Stimulated activated CD8-positive, alpha-beta memory T cell treated with anti-CD3 and anti-CD28 coated beads, Interleukin-7, amount 100 ng/mL, for 24 hours (primary cell): ENCODE measurements at places on chromosomes 2 and 18.
A peak's percentile ranks its signal among the peaks of the same experiment; 100 is the strongest.

DNA sequence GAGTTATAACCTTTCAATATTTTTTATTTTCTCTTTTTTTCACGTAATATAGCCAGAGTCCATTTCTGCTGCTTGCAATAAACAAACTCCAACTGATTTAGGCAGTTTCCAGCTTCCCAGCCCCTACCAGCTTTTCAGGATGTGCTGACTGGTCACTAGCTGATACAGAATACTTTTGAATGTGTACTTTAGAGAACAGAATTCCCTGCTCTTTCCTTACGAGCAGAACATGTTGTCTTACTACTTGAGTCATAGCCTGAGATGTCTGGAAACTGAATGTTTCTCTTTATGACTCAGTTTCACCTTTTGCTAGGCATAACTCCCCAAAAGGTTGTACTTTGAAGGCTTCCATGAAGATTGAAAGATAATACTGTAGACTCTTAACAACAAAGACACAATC, 44.5 kb upstream of the KCNE4 start:
- DNase-seq = no peak

DNA sequence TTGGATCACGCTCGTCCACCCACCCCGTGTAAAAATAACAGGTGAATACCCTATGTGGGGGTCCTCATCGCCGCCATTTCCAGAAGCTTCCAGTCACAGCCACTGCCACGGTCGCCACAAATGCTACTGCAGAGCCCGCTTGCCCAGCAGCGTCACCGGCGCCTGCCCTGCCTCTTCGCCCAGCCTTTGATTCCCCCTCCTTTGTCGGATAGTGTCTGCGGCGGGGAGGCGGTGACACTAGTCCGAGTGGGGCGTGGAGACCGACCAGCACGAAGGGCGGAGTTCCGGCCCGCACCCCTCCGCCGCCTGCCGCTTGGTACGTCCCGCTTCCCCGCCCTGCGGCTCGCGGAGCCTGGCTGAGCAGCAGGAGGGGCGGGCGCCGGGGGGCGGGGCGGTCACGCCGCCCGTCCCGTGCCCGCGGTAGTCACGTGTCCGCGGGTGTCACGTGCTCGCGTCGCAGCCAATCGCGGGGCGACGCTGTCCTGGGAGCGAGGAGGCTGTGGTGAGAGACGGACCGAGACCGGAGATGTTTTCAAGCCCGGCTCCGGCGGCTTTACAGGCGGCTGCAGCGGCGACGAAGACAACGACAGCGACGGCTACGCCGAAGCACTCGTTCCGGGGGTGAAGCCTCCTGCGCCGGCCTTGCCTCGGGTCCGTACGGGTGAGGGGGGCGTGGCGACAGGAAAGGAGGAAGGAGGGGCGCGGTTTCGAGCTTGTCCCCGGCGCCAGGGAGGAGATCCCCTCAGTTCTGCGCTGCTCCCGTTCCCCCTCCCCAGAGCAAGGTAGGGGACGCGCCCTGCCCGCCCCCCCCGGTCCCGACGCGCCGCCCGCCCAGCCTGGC, at the start of gene ANKRD12:
ANKRD12 (plus strand) TSS at position 467 of the 841 bp plus-strand sequence. CDS start 45,652 bp downstream, outside the sequence.
- peak; percentile 96 for DNase-seq

GRCh38 chr18:49082714-49083688, 132.2 kb upstream of the SMAD7 start:
- no peak for DNase-seq

DNA sequence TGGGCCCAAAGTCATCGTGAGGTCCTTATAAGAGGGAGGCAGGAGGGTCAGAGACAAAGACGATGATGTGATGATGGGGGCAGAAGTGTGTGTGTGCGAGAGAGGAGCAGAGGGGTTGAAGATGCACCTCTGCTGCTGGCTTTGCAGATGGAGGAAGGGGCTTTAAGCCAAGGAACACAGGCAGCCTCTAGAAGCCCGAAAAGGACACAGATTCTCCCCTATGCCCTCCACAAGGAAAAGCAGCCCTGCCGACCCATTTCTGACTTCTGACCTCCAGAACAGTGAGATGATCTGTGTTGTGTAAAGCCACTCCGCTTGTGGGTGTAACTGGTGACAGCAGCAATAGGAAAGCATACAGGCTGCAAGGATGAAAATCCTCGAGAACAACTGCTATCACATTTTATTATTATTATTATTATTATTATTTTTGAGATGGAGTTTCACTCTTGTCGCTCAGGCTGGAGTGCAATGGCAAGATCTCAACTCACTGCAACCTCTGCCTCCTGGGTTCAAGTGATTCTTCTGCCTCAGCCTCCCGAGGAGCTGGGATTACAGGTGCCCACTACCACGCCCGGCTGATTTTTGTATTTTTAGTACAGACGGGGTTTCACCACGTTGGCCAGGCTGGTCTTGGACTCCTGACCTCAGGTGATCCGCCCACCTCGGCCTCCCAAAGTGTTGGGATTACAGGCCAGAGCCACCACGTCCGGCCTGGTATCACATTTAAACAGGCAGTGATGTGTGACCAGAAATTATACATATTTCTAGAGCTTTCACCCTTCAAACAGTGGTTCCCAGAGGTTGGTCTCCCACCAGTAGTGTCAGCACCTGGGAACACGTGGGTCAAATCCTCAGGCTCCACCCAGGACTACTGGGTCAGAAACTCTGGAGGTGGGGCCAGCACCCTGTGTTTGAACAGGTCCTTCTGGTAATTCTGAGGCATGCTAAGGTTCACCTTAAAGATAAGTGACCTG, 170.5 kb downstream of the TGIF1 start:
- DNase-seq = no peak

DNA sequence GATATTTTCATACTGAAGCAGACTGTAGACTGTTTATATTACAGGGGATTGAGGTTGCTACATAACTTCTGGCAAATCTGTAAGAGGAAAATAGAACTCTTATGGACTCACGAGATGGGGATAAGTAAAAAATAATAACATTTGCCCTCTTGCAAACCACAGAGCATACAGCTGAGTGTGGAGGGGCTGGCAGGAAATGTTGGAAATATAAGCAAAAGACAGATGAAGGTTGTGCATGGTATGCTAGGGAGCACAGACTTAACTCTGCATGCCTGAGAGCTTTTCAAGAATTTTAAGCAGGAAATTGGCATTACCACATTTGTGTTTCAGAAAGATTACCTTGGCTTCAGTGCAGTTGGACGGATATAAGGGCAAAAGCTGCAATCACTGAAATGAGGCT, 411.1 kb downstream of the RAD51AP2 start:
- no peak for DNase-seq

DNA sequence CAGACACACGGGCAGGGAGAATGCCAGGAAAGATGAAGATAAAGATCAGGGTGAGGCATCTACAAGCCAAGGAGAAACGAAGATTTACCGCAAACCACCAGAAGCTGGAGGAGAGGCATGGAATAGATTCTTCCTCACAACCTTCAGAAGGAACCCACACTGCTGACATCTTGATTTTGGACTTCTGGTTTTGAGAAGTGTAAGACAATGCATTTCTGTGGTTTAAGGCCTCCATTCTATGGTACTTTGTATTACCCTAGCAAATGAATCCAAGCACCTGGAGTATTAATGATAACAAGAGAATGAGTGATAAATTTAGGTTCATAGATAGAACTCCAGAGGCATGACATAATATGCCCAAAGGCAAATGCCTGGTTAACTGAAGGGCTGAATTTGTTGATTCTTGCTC, 11.8 kb upstream of the FN1 start:
- no peak for DNase-seq
